ENCODE measurements at places on chromosomes 5 and 9. TPM values are rescaled to one million over a fixed set of nuclear protein-coding genes. Genes with fewer than 3 reads are reported as not detected.

- DNase-seq: no peak
Observed at GRCh38 chr5:109421956-109422355, 12.2 kb upstream of the PJA2 start.

- DNase-seq: no peak
Observed at GRCh38 chr5:176716320-176716719, 69.0 kb downstream of the TSPAN17 start.

DNA sequence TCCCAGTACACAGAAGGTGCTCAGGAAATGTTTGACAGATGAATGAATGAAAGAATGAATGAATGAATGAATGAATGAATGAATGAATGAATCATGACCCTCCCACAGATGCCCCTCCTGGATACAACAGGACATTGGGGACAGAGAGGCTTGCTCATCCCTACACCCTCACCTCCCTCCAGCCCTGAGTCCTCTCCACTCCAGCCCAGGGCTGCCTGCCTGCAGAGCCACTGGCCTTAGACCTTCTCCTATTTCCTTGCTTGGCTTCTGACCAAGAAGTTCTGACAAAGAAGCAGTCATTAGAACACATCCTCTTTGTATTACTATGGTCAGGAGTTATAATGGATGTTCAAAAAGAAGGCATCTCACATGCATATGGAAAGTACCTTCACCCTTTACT lies 240.7 kb upstream of the DAPK1 start:
- DNase-seq: no peak

- no peak for DNase-seq
Observed at GRCh38 chr9:134833294-134833880, 47.2 kb upstream of the FCN2 start.

GRCh38 chr5:89280103-89281037 lies 397.4 kb upstream of the MEF2C start:
- DNase-seq: no peak

C5orf58 gene
- 0.24 TPM for polyA plus RNA-seq

DNA sequence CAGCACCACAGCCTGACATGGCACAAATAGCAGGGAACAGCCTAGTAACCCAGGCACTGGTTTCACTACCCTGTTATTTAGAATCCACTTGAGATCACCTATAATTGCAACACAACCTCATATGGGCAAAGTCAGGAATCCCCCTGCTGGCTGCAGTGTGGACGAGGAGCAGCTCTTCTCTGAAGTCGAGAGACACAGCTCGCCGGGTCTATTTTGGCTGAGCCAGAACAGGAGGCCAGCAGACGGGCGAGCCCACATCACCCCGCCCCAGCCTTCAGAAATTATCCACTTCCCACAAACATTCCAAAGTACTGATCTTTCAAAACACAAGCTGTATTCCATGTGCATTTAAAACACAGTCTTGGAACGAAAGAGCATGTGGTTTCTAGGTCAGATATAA lies 179.0 kb downstream of the ROR2 start:
- DNase-seq: no peak

SPATA31E1 gene
- 0.05 TPM for polyA plus RNA-seq

DNA sequence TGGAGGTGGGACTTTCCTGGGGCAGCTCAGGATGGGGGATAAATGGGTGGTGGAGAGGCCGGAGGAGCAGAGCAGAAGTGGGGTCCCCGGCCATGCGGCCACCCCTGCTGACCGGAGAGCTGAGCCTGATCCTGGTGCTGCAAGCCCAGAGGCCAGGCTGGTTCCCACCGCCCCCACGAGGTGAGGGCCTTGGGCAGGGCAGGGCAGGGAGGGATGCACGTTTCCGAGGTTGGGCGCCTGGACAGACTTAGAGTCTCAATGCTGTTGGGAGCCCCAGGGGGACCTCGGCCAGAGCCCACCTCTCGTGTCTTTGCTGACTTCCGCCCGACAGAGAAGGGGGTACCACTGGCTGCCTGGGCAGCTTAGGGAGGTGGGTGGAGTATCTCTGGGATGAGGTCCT lies 5.5 kb downstream of the OBP2A start:
- DNase-seq: no peak

IL33 gene
- polyA plus RNA-seq: not detected

DNA sequence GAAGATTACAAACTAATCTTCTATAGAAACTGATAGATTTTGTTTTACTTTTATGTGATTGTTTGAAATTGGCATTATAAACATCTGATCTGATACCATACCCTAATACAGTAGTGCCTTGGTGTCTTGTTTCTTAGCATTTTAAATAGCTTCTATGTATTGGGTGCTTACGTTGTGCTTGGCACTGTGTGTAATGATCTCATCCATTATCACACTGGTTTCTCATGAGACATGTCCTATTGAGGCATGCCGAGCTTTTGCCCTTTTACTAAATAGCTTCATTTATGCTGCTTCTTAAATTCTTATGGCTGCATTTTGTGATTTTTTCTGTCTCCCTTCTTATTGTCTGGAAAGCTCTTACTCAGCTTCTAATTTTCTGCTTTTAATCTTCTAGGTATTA lies 48.2 kb upstream of the TLR4 start:
- no peak for DNase-seq

PDLIM4 gene
- 29.1 TPM for polyA plus RNA-seq

DNA sequence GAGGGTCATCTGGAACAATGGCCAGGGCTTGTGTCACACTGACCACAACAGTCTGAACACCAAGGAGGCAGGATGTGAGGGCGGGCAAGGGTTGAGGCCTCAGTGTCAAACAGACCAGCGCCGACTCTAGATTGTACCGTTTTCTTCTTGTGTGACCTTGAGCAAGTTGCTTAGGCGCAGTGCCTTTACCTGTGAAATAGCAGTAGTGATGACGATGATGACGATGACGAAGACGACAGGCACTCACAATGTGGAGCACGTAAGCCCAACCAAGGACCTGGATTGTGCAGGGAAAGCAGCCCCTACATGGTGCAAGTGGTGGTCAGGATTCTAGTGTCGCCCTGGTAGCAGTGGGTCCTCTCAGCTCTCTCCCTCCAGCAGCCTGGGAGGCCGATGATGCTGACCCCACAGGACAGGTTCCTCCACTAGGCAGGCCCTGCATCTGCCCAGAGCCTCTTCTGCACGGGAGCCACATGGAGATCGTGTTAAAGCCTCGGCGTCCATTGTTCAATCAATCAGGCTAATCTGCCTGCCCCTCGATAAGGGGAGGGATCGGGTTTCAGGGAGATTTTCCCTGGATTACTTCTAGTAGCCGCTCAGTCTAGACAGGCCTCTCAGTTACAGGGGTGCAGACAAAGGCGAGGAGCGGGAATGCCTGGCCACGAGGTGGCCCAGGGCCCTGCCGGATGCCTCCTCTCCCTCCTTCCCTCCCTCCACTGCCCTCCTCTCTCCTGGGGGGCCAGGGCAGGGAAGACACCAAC lies 91.7 kb downstream of the MACROH2A1 start:
- DNase-seq: no peak

IL31RA gene
- polyA plus RNA-seq: not detected

DNA sequence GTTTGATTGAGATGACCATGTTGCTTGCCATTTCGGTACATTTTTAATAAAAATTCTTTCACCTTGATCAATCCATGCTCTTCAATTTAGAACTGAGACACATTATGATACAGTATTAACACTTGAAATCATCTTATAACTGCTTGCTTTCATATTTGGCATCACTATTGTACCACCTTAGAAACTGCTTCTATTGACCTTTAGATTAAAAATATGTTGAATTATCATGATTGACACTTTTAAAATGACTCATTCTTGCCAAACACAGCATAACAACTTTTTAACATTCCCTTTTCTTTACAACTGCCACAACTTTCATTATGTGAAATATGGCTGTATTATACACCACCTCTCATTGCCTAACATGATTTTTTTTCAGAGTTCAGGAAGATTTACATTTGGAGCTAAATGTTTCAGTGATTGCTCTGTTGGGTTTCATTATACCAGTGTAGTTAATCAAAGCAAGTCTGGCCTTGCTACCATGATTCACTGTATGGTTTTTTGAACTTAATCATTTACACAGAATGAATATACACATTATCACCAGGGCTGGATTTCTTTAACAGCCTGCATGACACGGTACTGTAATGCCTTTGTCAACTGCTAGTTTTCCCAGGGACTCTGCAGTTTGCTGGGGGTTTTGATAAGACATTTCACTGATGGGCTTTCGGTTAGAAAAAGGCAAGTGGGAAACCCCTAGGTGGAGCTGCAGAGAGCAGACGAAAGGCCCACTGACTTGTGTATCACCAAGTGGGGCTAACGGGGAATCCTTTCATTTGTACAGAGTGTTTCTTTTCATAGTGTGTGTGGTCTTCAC lies 93.6 kb upstream of the TLE4 start:
- DNase-seq: no peak

- DNase-seq: no peak
Observed at GRCh38 chr5:139795074-139796001, at the start of gene PSD2. TSS of gene PSD2 (plus strand) at chr5:139795808. CDS start at chr5:139809441, 13,633 bp downstream.

DNA sequence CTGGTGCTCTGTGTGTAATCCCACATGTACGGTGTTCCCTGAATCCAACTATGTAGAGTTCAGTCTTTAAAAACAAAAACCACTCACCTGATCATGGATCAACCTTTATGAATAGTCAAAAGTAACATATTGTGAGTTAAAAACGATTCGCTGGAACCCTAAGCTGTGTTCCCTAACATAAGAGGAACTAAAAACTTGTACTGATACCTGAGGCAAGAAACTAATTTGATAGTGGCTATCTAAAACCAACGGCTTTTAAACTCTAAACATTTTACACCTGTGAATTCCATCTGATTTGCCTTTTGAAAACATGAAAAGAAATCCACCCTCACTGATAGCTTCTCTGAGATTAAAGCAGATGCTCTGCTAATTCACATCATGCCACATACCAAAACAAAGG lies 101.5 kb downstream of the DEPDC1B start:
- DNase-seq: no peak

DNA sequence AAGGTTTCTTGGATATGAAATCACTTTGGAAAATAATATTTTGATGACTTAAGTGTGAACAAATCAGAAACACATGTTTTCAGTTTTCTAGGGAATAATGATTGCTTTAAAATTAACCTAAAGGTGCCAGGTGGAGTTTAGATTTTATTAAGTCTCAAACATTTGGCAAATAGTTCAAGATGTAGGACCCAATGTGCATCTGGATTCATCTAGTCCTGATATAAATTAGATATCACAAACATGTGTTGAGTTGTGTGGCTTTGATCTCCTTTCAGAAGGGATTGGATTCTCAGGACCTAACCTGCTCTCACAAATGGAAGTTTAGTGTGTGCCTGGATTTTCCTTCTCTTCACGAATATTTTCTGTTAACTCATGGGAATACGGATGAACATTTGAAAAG lies 291.4 kb upstream of the ISL1 start:
- DNase-seq: no peak

DNA sequence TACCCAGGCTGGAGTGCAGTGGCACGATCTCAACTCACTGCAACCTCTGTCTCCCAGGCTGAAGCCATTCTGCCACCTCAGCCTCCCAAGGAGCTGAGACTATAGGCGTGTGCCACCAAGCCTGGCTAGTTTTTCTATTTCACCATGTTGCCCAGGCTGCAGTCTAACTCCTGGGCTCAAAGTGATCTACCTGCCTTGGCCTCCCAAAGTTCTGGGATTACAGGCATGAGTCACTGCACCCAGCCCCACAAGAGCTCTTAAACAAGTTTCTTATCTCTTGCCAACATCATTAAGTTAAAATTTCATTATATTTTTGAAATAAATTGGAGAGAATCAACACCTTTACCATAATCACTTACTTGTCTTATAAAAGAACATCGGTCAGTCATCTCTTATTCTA lies 280.3 kb downstream of the ARHGEF28 start:
- no peak for DNase-seq

PHYHD1 gene
- 25.6 TPM for polyA plus RNA-seq

DNA sequence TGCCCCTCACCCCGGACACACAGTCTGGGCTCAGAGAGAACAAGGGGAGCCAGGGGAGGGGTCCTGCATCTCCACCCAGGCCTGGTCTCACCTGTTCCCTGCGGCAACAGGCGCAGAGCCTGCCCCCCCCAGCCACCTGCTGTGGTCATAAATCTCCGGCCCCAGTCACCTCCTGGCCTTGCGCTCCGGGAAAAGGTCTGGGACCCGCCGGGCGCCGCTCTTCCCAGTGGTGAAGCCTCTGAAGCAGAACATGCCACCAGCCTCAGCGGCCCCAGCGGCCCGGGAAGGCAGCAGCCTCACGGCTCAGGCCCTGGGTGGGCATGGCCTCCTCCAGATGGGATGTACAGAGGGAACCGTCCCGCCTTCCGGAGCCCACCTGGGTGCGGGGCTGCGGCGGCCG lies 20.6 kb downstream of the NOTCH1 start:
- no peak for DNase-seq

DNA sequence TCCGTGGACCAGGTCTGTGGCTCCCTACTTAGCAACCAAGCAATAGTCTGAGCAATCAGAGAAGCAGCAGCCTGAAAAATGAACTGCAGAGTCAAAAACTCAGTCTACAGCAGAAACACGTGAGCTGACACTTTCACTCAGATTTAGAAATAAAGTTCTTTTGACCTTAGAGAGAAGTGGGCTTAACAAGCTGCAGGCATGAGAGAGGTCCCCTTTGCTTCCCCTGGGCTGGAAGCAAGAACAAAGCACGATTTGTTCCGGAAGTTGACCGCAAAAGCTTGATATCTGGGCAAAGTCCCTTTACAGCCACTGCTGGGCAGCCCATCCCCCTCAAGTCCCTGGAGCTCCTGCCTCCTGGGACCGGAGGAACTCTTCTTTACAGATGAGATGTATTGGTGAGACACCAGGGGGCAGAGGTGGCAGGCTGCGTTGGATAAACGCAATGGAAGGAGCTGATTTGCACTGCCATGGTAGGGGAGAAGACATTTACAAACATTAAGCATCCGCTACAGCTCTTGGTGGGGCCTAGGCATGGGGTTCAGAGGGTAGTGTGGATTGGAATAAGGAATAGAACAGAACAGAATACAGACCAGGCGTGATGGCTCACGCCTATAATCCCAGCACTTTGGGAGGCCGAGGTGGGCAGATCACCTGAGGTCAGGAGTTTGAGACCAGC lies 5.8 kb upstream of the SOWAHA start:
- no peak for DNase-seq

Data from H1 (cell line).